ENCODE measurements at places on chromosomes 7 and 10.

DNA sequence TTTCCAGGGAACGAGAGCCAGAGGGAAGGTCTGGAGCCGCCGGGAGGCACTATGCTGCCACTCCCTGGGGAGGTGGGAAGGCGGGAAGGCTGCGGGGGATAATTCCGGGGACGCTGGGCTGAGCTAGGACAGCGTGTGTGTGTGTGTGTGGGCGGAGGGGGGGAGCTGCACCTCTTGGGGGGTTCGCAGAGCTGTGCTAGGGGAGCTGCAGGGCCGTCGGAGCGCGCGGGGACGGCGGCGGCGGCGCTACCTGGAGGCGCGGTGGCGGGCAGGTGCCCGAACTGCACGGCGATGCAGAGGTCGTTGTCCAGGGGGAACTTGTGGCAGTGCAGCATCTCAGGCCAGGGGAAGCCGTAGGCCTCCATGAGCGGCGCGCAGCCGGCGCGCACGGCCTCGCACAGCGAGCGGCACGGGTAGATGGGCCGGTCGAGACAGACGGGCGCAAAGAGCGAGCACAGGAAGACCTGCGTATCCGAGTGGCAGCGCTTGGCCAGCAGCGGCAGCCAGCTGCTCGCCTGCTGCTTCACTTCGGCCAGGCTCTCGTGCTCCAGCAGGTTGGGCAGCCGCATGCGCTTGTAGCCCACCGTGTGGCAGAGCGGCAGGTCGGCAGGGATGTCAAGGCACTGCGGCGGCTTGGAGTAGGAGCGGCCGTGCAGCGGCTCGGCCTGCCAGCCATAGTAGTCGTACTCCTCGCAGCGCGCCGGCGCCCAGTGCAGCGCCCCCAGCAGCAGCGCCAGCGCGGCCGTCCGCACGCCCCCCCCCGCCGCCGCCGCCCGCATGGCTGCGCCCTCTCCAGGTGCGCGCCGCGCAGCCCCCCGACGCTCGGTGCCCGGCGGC, 526 bp downstream of the SFRP5 start:
- DNase-seq = peak; percentile 54

DNA sequence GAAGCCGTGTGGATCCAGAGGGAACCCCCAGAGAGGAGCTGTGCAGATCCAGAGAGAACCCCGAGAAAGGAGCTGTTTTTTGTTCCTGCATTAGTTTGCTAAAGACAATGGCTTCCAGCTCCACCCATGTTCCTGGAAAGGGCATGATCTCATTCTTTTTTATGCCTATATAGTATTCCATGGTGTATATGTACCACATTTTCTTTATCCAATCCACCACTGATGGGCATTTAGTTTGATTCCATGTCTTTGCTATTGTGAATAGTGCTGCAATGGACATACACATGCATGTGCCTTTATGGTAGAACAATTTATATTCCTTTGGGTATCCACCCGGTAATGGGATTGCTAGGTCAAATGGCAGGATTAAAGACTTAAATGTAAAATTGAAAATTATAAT, 95.4 kb upstream of the RHEB start:
- DNase-seq = no peak

- no peak for DNase-seq
Measured at GRCh38 chr7:133681529-133681928, 428.7 kb downstream of the EXOC4 start.

GRCh38 chr10:78202386-78202785, 168.7 kb downstream of the RPS24 start:
- DNase-seq = no peak

DNA sequence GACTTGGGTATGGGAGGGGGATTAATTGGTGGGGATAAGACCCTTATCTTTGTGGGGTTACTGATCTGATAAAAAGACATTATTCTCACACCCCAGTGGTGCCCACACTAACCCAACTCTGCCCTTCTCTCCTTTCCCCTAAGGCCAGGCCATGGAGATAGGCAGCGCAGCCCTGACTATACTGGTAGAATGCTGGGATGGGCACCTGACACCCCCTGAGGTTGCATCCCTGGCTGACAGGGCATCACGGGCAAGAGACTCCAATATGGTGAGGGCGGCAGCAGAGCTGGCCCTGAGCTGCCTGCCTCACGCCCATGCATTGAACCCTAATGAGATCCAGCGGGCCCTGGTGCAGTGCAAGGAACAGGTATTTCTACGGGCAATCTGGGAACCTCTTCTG, 12.7 kb downstream of the ZSWIM8 start:
- no peak for DNase-seq

GRCh38 chr7:84757761-84758160, 429.1 kb downstream of the SEMA3D start:
- DNase-seq = no peak

GRCh38 chr7:43639858-43640491, 57.1 kb downstream of the STK17A start:
- DNase-seq = peak; percentile 38

DNA sequence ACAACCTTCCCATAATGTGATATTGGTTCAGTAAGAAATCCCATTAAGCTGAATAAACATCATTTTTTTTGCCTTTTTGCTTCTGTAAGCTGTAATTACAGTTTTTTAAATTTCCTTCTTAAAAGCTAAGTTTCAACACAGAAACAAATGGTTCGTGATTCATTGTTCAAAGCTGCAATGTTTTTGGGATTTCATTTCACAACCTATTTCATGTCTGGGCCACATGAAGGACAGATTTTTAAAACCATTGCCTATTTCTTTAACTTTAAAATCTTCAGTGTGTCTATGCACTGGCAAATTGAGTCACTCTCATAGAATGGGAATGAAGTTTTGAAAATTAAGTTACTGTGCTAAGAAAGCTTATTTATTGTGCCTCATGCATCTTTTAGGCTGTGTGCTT, 66.9 kb downstream of the TFPI2 start:
- DNase-seq = no peak

DNA sequence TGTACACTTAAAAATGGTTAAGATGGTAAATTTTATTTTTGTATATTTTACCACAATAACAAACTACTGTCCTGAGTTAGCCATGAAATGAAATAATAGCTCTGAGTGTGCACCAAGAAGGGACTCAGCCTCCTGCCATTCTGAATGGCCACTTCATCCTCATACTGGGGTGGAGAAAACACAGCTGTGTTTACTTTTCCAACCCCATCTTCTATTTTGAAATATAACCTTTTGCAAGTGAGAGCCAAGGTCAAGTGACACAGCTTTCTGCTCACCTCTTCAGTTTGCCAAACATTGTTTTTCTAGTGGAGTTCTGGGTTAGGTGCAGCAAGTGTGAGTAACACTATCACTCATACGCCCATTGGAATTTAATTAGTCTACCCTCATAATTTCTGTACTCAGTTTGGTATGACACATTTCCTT, 107.4 kb upstream of the GLCCI1 start:
- DNase-seq = peak; percentile 21

- peak; percentile 0 for DNase-seq
Measured at GRCh38 chr10:130578532-130579289, 442.5 kb downstream of the GLRX3 start.
